NCI-H146 (cell line): ENCODE measurements at places on chromosomes 3 and 15.

DNA sequence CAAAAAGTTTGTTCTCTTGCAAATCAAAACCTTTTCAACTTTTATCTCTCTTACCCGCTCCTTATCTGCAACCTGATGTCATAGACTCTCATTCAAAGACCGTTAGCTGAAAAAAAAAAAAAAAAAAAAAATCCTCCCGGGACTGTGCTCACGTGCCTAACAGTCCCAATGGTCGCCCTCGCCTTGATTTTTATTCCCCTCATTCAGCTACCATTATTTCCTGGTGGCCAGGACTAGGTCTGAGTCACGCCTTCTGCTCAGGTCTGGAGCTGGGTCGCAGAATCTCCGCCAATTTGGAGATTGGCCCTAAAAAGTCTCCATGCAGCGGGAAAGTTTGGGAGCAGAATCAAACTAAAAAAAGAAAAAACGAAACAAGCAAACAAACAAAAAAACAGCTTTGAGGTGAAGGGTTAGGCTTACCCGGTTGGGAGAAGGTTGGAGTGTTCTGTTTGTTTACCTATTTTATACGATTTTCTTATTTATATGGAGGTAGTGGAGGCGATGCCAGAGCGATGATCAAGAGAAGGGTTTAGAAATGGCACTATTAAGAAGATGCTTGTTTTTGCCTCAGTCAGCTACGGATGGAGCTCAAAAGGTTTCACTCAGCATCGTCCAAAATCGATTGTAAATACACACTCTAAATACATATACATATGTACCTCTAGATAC lies 51.1 kb downstream of the ZIC4 start:
- no peak for DNase-seq

GRCh38 chr15:54812383-54812782 lies 384.4 kb downstream of the RSL24D1 start:
- DNase-seq, result no peak

DNA sequence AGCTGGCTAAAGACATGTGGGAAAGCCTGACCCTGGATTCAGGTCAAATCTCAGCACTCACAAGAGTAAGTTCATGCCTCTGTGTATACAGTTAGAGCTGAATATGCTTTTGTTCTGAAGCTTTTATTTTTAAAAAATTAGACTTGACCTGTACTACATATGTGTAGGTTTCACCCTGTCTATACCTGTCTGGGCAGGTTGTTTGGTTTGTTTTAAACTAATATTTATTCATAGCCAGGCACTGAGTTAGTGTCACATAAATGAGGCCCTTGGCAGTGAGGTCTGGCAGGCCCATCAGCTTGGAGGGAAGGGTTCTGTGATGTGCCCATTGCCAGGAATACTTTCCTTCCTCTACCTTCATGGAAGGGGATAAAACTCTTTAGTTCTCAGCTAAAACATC lies 1.9 kb downstream of the DNAJA4 start:
- DNase-seq, result no peak

DNA sequence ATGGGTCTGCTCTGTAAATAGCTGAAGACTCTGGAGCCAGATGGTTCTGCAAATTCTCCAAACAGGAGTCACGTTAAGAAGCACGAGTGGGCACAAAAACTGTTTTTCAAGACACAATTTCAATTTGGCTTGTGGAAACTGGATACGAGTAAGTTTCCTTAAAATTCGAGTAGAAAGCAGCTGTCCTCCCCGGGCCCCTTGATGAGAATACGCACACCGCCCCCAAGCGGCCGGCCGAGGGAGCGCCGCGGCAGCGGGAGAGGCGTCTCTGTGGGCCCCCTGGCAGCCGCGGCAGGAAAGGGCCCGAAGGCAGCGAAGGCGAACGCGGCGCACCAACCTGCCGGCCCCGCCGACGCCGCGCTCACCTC lies 778 bp upstream of the THBS1 start:
- peak; percentile 63 for DNase-seq

DNA sequence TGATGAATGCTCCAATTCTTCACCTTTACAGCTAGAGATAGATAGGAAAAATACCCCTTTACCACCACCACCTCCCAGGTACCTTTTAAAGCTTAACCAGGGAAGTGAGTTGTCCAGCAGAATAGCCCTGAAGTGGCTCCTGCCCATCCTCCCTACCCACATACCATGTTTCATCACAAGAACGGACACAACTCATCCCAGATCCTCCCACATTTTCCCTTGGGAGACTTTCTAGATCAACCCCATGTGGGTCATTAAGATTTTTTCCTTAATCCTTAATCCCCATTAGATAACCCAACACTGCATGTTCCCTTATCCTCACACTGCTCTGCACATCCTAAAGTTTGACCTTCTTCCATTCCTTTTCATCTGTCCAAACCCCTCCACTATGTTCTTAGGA lies 69.3 kb downstream of the CHST2 start:
- DNase-seq, result no peak

- DNase-seq, result no peak
Observed at GRCh38 chr3:32990116-32990515, 38.7 kb downstream of the CCR4 start.
